Hematopoietic multipotent progenitor cell treated with erythropoietin and hydrocortisone succinate and interleukin-3 and kit ligand, for 4 days (in vitro differentiated cells): ENCODE measurements at places on chromosomes 1 and 21.
A peak's percentile ranks its signal among the peaks of the same experiment; 100 is the strongest.

DNA sequence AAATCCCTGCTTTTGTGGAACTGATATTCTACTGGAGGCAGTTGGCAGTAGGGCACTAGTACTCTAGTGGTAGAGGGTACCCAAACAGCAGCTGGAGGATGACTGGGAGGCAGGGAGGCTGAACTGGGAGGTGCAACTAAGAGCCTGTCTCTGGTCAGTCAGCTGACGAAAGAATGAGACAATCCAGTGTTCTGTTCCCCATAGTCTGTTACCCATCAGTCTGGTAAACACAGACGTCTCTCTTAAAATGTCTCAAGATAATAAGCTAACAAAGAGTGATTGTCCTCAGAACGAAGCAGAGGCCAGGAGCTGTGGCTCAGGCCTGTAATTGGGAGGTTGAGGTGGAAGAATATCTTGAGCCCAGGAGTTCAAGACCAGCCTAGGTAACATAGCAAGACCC, 30.4 kb downstream of the TFAP2E start:
- no peak for DNase-seq

DNA sequence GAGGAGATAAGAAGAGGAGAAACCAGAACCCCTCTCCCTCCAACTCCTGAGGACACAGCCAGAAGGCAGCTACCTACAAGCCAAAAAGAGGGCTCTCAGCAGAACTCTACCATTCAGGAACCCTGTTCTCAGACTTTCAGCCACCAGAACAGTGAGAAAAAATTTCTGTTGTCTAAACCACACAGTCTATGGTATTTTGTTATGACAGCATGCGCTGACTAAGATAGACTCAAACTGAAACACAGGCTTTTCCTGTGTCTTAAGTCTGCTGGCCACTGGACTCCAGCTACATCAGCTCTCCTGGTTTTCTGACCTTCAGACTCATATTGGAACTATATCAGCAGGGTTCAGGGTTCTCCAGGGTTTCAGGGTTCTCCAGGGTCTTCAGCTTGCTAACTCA, 126.5 kb upstream of the TNFSF4 start:
- no peak for DNase-seq

DNA sequence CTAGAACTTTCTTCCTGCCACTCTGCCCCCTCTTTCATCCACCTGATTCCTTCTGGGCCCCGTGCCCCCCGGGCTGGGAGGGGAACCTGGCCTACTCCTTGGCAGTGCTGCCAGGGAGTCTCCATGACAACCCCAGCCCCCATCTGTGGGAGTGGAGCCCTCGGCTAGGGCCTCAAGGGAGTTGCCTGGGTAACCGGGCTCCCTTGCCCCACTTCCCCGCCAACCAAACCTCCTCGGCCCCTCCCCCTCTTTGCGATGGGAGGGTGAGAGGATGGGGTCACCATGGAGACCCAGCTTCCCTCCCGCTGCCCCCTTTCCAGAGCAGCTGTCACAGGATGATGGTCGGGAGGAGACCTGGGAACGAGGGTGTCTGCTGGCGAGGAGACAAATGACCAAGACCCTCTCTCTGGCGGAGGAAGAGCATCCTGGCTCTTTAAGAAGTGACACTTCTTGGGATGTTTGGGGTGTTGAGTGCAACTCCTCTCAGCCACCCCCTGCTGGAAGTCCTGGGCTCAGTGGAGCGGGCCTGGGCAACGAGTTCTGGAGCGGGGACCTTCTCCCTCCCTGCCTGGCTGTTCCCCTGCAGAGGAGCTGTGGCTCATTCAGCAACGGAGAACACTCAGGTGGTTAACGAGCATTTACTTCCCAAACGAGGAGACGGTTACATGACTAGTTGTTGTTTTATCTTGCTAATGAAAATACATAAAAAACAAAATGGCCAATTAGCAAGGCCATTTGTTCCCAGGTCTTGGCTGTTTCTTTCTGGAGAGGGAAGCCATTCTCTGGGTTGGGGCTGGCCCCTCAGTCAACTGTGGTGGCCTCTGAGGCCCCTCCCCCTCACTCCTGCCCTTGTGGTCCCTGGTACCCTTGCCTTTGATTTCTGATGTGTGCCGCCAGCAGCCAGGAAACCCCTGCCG, 82.8 kb downstream of the UBIAD1 start:
- DNase-seq: no peak

- no peak for DNase-seq
These were observed 18.0 kb upstream of the ID3 start for GRCh38 chr1:23577056-23578004.

- DNase-seq: peak; percentile 38
These were observed 85.5 kb downstream of the NGF start for GRCh38 chr1:115252585-115252984.

DNA sequence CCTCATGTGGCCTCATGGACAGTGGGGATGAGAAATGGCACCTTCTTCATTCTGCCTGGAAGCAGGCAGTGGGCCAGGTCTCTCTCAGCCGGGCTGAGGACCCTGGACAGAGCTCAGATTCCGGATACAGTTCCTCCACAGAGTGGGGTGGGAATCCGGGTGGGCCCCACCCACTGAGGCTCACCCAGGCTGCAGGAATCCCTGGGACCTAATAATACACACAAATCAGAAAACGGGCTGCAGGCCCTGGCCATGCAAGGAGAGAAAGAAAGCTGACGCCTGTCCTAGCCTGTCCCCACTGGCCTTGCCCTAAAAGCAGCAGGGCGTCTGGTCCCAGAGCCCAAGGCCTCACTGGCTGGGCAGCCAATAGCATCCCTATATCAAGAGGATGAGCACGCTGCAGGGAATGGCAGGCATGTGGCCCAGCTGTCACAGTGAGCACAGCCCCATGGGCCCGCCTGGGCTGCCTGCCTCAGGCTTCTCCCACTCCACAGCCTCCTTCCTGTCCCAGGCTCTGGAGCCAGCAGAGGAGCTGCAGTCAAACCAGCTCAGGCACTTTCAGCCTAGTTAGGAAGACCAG, 25.3 kb downstream of the ACTA1 start:
- DNase-seq: no peak

- DNase-seq: no peak
These were observed 11.9 kb upstream of the ZBTB21 start for GRCh38 chr21:42022091-42022430.

- peak; percentile 89 for DNase-seq
These were observed 38.5 kb upstream of the TDRD10 start for GRCh38 chr1:154463512-154463990.

- no peak for DNase-seq
These were observed 72.0 kb upstream of the GORAB start for GRCh38 chr1:170460001-170460400.

DNA sequence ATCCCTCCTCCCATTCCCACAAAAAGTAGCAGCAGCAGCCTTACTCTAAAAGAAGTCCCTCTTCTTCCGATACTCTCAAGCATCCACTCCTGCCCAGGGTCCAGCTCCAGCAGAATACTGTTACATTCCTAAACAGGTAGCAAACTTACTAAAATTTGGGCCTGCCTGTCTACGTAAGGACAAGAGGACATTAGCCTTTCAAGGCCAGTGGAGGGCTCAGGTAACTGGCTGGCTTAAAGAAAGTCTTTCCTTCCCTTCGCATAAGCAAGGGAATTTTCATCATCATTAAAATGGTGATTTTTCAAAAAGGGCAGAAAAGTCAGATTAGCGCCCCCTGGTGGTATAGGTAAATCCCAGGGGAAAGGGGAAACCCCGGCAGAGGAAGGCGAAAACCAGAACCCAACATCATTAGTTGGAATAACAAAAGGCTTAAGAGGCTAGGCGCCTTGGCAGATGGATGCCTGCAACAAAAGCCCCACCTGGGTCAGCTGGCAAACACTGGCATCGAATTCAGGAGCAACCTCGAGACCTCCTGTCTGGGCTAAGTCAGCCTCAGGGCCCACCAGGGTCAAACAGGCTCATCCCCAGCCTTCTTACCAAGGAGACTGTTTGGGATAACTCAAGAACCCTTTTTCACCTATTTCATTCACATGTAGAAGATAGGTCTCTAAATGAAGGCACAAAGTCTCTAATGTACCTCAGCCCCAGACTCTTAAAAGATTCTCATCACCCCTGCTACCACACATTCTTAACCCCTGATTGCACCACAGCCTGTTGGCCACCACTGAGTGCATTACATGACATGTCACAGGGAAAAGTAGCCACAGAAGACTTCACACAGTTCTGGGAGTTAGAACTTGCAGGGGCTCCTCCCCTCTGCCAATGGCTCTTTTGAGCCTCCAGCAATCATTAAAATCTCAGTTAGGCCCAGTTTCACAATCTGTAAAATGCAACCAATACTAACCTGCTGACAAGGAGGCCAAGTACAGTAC, 36.7 kb downstream of the ERI3 start:
- peak; percentile 77 for DNase-seq

- peak; percentile 8 for DNase-seq
These were observed 46.6 kb downstream of the PLD5 start for GRCh38 chr1:242477944-242478343.

DNA sequence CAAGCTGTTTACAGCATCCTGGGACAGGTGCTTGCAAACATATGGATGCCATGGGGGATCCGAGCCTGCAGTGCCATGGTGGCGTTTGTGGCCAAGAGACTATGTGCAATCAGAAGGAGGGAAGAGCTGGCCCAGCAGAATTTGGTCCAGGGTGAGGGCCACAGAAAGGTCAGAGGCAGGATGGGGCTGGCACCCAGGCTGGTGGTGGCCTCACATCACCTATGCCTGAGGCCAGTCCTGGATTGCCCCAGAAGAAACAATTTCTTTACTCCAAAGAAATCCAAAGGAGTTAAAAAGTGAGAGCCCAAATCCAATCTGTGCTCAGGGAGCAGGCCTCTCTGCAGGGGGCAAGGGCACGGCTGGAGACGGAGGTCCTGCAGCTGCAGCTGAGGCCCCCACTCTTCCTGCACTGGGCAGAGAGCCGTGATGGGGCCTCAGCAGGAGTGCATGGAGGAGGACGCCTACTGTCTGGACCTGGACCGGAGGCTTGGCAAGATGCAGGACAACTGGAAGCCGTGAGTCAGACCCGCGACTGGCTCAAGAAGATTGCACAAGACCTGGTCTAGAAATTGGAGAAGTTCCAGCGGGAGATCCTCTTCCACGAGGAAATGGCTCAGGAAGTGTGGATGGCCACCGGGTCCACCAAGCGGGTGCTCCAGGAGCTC, 163.5 kb downstream of the RYR2 start:
- no peak for DNase-seq

DNA sequence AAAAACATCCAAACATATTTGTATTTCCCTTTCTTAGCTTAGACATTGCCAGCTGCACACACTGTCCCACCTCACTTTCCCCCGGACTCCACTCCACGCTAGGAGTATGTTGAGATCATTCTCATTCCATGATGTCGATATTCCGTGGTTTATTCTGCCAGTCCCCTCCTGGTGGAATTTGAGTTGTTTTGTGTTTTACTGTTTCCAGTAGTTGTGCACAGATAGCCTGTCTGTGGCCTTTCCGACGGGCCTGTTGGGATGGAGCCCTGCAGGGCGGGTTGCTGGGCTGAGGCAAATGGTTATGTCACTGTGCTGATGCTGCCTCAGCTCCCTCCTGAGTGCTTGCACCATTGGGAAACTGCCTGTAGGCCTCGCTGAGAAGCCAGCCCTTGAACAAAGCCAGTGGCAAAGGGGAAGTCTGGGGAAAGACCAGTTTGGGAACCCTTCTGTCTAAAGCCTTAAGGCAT, 12.8 kb downstream of the TRAPPC10 start:
- peak; percentile 64 for DNase-seq

- peak; percentile 55 for DNase-seq
These were observed 11.4 kb downstream of the SLC45A3 start for GRCh38 chr1:205668951-205669340.

DNA sequence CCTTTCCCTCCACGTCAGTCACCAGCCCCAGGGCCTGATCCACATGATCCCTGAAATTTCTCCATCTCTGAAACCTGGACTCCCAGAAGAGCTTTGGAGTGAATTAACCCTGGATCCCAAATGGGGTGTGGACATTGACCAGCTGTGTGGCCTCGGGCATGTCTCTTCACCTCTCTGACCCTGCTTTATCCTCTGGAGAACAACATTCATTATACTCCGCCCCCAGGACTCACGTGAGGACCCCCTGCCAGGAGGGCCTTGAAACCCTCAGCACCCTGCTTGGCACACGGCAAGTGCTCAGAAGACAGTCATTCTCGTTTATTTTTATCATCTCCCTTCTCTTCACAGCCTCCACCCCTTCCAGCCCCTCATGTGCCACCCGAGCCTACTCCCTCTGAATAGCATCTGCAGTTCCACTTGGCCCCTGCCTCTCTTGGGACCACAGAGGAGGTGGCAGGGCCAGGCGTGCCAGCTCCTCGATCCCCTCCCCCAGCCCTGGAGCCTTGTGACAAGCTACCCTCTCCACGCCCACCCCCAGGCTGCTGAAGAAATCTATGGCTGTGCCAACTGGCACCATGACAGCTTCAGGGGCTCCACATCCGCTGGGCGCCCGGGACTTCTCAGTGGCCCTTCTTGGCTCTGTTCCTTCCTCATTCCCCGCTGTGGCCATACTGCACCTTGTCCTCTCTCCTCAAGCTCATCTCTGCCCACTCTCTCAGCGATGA, 18.0 kb downstream of the ADGRB2 start:
- DNase-seq: peak; percentile 48

- DNase-seq: no peak
These were observed 31.7 kb downstream of the JAM2 start for GRCh38 chr21:25670726-25671125.

GRCh38 chr1:206693592-206693991, 8.9 kb downstream of the MAPKAPK2 start:
- no peak for DNase-seq

DNA sequence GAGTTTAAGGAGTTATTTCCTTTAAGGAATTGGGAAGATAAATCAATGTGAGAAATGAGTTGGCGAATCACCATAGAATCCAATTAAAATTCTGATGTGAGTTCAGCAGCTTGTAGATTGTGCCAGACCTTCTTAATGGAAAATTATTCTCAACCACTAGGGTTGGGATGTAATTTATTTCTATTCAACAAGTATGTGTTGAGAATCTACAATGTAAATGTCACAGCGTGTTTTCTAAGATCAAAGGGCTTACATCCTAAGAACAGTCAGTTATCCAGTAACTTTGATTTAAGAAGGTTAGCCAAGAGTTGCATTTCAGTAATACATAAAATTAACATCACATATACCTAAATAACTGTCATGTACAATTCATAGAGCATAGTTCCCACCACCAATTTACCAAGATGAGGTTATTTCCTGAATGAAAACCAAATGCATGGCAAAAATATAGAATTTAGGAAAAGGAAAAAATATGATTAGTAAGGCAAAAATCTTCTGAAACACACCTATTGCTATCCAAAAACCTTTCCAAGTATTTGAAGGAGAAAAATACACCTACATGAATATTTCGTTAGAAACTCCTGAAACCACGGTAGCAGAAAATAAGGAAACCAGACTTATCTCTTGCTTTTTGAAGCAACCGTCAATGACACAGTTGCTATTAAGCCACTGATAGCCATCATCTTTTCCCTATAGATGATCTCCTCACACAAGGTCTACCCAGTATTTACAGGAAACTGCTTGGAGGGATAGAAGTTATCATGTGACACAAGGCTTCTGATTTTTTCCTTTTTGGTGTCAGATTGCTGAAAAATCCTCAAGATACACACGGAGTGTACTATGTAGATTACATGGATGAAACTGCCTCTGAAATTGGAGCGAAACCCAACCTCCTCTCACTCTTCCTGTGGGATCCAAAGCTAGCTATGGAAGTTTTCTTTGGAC, 259.4 kb upstream of the POGK start:
- no peak for DNase-seq

- peak; percentile 28 for DNase-seq
These were observed 62.7 kb downstream of the RUSC1 start for GRCh38 chr1:155383406-155383805.
